DMS79 (cell line): ENCODE measurements at places on chromosomes 5 and 9.

GRCh38 chr9:119453980-119454379 lies 84.7 kb upstream of the BRINP1 start:
- no peak for DNase-seq

- DNase-seq = no peak
Measured at GRCh38 chr5:135535820-135536801, at the start of gene NEUROG1. TSS of gene NEUROG1 (minus strand) at chr5:135535964. CDS start at chr5:135535690, 274 bp downstream.

GRCh38 chr5:14655146-14655741 lies 9.3 kb upstream of the OTULIN start:
- DNase-seq = peak; percentile 9

DNA sequence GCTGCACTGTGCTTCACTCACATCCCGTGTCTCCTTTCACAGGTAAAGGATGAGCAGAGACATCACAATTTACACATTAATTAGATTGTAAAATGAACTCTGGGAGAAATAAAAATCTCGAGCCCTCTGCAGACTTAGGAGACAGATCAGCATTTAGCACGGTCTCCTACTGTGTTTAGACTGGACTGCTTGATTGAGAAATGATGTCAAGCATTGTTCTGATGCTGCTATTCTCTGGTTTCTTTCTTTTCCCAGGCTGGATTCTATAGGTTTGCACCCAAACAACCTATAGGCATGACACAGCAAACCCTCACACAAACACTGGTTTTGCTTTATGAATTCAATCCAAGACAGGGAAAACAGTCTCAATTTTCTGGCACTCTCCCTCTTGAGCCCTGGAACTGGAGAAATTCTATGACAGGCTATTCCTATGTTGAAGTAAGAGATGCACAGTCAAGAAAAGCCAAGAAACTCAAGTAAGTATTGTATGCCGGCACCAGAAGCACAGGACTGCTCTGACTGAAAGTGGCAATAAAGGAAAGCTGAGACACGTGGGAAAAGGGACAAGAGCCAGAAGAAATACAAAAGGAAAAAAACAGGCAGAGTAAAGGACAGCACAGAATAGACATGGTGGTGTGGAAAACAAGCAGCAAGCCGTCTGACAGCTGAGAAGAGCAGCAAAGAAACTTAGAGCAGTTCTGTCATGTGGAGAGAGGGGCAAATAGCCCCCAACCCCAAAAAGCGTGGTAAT lies 24.8 kb upstream of the ERAP2 start:
- no peak for DNase-seq

GRCh38 chr5:14580398-14581034 lies 1.1 kb upstream of the OTULINL start:
- no peak for DNase-seq

DNA sequence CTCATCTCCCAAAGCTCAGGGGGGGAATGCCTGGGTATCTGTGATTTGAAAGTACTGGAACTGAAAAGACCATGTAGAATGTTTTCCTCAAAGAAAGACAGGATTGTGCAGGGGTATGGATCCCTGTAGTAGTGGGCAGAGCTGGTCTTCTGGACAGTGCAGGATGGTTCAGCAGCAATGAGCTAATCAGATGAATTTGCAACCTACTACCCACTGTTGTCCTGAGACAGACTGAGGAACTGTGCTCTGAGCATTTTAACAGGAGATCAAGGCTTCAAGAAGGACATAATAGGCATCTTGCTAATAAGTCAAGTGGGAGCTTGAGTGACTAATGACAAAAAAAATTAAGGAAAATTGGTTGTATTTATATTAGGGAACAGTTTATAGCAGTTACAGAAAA lies 61.7 kb downstream of the FYB1 start:
- DNase-seq = no peak

DNA sequence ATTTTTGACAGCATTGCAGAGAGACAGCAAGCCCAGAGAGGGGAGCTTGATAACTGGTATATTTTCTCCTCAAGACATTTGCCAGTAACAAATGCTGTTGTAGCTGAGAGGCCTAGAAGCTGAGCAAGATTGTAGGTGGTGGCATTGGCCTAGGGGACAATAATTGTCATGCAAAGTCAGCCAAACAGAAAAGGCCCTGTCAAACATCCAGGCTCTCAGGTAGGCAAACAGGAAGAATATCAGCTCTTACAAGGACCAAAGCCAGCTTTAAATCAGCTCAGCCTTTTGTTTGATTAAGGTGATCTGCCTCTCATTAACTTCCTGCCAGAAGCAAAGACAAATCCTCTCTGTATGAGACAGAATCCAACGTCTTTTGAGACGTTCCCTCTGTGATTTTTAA lies 29.7 kb upstream of the BARX1 start:
- DNase-seq = no peak

GRCh38 chr9:90455316-90455715 lies 187.3 kb downstream of the DIRAS2 start:
- DNase-seq = no peak

- no peak for DNase-seq
Measured at GRCh38 chr9:8680157-8680556, 880.6 kb upstream of the DMAC1 start.

DNA sequence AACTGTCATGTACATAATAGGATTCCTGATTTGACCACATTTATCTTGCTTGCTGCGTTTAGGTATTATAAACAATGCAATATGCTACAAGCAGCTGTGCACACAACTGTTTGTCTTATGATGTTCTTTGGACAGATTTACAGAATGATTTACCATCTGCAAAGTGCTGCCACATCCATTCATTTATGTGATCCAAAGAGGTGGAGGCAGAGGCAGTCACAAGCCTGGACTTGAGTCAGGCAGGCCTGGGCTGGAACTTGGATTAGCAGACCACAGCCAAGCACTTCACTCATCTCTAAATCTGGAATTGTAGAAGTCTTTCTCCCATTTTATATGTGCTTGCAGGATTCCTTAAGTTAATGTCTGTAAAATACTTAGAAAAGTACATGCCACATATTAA lies 149.0 kb downstream of the INSYN2B start:
- DNase-seq = no peak

GRCh38 chr5:71809446-71809845 lies 90.4 kb downstream of the CARTPT start:
- no peak for DNase-seq

DNA sequence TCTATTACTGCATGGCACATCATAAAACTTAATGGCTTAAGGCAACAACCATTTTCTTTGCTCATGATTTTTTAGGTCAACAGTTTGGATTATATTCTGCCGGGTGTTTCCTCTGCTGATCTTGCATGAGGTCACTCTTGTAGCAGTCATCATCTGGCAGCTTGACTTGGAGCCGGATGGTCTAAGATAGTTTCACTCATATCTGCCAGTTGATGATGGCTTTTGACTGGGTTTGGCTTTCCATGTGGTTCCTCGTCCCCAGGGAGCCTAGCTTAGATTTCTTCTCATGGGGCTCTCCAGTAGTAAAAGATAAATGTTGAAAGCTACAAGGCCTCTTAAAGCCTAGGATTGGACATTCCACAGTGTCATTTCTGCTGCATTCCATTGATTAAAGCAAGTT lies 27.4 kb downstream of the LNPEP start:
- DNase-seq = no peak

GRCh38 chr9:127751269-127752054 lies 16.4 kb upstream of the TOR2A start:
- no peak for DNase-seq

DNA sequence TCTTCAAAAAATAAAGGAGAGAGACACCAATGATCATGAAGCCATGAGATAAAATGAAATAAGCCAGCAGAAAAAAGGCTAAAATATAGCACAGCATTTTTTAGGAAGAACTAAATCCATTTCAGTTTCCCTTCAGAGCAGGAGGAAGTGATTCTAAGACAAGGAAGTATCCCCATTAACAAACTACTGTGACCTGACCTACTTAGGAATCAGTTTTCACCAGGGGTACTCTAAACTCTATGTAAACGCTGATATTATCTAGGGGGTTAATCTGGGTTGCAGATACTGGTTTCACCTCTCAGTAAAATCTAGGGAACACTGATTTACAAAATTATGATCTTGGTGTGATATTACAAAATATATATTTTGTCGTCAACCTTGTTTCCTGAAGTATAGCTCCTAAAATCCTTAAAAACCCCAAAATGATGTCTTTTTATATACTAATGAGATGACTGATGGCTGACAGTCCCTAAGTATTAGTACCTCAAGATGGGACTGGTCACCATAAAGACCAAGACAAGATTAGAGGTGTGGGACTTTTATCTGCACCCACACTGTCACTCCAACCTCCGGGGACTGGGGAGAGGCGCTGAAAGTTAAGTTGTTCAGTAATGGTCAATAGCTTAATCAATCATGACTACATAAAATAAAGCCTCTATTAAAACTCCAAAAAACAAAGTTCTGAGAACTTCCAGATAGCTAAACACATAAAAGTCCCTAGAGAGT lies 2.9 kb upstream of the FNBP1 start:
- no peak for DNase-seq

- DNase-seq = no peak
Measured at GRCh38 chr9:117561761-117562160, 142.4 kb upstream of the TLR4 start.

DNA sequence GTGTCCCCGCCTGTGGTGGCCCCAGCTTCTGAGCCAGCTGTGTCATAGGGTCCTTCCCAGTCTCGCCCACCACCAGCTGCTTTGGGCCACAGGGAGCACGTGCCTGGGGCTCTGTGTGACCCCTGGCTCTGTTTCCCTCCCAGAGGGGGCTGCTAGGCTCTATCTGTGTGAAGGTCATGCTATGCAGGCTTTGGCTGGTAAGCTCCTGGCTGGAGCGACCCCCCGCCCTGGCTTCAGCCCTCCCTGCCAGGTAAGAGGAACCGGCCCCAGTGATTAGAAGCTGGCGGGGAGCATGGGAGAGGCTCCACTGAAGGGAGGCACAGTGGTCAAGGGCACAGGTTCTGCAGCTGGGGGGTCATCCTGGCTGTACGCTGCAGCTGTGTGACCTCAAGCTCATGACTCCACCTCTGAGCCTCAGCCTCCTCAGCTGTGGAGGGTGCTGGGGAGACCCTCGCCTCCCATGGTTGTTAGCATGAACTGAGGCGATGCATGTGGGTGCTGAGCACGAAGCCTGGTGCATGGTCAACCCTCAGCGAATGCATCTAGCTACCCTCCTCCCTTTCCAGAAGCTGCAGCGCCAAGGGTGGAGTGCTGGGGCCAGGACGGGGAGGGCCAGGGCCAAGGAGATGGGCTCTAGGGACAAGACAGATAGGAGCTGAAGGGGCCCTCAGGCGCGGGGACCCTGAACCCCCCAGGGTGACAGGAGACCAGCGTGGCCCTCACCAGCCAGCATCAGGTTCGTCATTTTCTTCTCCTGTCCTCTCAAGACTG lies 163.8 kb upstream of the MVB12B start:
- no peak for DNase-seq
